ENCODE measurements at places on chromosomes 6 and 20.

GRCh38 chr6:113595911-113596376 is 261.2 kb upstream of the MARCKS start:
- DNase-seq = no peak

GRCh38 chr6:82385102-82385501 is 21.5 kb downstream of the TPBG start:
- no peak for DNase-seq

DNA sequence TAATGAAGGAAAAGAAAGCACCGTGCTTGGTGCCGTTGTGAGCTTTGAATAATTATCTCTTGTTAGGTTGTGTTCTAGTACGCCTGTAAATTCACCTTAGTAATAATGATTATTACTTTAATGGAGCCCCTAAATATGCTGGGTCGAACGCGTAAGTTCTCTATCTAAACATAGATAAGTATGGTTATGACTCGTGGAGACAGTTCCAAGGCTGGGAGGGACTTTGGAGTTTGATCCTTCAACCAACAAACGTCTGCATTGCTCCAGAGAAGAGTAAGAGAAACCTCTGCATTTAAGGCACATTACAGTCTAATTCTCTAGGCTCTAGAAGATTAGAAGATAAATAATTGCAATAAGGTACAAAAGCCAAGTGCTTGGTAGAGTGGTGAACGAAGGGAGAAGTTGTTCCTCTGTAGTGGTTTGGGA is 514 bp downstream of the ACOT13 start:
- DNase-seq = no peak

DNA sequence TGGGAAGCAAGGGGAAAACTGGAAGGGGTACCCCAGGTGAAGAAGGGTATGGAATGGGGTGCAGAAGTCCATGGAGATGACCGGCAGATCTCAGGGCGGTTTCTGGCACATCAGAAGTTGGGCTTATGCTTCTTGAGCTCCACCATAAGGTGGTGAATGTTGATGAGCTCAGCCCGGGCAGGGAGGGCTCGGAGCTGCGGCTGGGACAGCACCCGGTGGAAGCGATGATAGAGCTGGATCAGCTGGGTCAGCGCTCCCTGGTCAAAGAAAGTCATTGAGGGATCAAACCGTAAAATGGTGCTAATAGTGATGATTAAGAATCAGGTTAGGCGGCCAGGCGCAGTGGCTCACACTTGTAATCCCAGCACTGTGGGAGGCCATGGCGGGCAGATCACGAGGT is 20.9 kb downstream of the VPS52 start:
- DNase-seq = no peak

- DNase-seq = no peak
Observed at GRCh38 chr6:165615636-165616035, 47.4 kb downstream of the PDE10A start.

DNA sequence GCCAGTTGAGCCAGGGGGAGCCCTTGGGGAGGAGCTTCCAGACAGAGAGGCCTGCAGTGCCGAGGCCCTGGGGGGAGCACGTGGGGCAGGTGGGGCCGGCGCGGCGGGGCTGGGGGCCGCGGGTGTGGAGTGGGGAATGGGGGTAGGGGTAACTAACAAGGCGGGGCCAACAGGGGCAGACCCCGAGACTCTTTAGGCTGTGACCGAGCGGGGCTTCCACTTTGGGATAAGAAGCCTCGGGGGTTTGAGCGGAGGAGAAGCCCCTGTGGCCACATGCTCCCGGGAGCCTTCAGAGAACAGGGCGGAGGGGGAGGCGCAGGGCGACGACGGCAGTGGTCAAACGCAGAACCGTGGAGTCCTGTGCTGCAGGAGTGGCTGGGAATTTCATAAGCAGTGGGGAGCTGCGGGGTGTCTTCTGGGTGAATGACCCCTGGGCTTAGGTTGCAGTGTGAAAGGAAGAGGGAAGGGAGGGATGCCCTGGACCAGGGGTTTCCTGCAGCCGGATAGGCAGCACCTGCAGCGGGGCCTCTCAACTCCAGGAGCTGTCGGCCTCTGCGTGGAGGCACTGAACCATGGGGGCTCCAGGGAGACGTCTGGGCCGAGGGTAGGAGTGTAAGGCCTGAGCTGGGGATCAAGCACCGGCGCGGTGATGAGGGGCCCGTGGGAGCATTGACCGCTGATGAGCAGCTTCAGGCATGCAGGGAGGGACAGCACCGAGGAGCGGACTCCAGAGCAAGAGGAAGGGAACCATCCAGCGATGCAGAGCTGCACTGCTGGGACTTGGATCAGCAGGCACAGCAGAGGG is 121.0 kb downstream of the SYNDIG1 start:
- DNase-seq = no peak

DNA sequence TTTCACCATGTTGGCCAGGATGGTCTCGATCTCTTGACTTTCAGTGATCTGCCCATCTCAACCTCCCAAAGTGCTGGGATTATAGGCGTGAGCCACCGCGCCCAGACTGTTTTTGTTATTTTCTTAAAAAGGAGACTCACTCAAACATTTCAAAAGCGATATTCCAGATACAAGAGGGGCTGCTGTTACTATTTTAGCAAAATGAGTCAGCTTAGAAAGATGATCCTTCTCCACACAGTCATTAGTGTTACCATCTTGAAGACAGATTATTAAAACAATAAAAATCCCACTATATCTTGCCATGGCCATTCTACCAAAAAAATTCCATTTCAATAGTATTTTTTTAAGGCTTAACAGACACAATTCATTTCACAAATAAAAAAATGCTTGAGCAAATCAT is 102.8 kb downstream of the PREP start:
- no peak for DNase-seq

All from stimulated activated CD8-positive, alpha-beta memory T cell treated with anti-CD3 and anti-CD28 coated beads, Interleukin-12 subunit alpha, Interleukin-12 subunit beta, amount 100 ng/mL, for 1 hour (primary cell).